ENCODE measurements at places on chromosomes 12 and 14.

DNA sequence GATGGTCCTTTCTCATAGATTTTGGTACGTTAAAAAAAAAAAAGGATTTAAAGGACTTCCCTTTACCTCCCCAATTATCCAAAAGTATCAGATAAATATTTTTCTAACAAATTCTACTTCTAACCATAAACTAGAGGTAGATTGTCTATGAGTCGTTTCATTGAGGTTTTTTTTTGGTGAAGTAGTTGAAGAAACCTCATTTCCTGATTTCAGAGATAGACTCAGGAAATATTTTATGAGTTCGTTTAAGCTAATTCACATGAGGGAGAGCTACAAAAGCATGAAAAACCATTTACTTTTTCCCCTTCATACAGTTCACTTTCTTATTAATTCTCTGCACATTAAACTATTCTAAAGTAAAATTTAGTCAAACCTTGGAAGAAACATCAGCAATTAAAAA lies 112.5 kb downstream of the RALGAPA1 start:
- DNase-seq, result no peak

- no peak for DNase-seq
Observed at GRCh38 chr12:82047446-82047845, 288.3 kb upstream of the PPFIA2 start.

GRCh38 chr12:96194971-96195844 lies 1.0 kb downstream of the ELK3 start:
- peak; percentile 63 for DNase-seq

DNA sequence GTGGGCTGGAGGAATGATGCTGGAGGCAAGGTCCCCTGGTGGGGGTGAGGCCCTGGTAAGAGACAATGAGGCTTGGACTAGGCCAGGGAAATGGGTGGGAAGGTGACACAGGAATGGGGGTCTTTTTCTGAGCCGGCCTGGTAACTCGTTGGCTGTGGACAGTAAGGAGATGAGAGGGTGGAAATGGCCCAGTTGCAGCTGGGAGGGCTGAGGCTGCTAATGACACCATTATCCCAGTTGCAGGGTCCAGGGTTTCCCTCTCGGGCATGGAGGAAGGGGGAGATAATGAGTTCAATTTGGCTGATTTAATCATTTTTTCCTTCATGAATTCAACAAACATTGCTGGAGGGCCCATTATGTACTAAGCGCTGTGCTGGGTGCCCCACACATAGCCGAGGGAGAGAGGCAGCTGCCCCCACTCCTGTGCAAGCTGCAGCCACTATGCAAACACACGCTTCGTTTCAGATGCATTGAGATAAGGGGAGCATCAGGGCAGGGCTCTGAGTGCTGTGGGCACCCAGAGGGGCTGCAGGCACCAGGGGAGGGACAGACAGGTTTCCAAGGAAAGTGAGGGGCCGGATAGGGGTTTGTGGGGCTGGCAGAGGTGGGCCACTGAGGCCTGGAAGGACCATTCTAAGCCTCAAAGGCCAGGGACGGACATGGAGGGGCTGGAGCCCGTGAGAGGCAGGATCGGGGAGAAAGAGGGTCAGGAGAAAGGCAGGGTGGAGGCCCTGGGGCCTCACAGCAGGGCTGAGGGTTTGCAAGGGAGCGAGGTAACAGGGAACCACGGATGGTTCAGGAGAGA lies 43.2 kb upstream of the MEG3 start:
- DNase-seq, result no peak

GRCh38 chr14:48857366-48857765 lies 728.8 kb downstream of the RPS29 start:
- DNase-seq, result no peak
